Endodermal cell (in vitro differentiated cells): ENCODE measurements at places on chromosomes 11 and 22.
A peak's percentile ranks its signal among the peaks of the same experiment; 100 is the strongest.

DNA sequence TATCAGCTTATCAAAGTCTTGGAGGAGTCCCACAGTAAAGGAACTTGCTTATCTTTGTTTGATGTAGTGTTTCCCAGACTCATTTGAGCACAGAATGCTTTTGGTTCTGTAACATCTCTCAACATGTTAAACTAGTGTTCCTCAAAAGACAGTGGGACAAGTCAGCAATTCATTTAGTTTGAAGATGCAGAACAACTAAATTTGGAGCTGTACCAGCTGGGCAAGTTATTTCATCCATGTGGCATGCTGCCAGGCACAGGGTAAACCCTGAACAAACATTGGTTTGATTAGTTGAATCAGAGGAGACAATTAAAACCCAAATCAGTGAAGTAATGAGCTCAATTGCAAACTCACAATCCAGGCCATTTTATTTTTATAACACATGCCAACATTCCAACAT is 141.2 kb downstream of the CSNK2A3 start:
- peaks cover 4% of the 10 kb centered on the region for H3K4me1 ChIP-seq
- DNase-seq, result no peak
- no peaks in the 10 kb centered on the region for H3K36me3 ChIP-seq
- no peak overlapping the region for H3K27ac ChIP-seq
- no peak overlapping the region for H3K4me3 ChIP-seq

GRCh38 chr11:27310707-27311106 is 52.3 kb downstream of the CCDC34 start:
- H3K4me1 ChIP-seq, result peaks cover 6% of the 10 kb centered on the region
- H3K27me3 ChIP-seq, result no peaks in the 10 kb centered on the region
- no peak for DNase-seq

GRCh38 chr11:38476808-38477575 is 1879.0 kb upstream of the RAG2 start:
- H3K27ac ChIP-seq, result no peak overlapping the region
- no peak for DNase-seq

GRCh38 chr22:27798511-27799014 is 3.0 kb downstream of the MN1 start:
- H3K27me3 ChIP-seq, result peaks cover 69% of the 10 kb centered on the region
- H3K4me3 ChIP-seq, result no peak overlapping the region
- DNase-seq, result peak; percentile 83
- H3K36me3 ChIP-seq, result no peaks in the 10 kb centered on the region
- no peak overlapping the region for H3K27ac ChIP-seq

DNA sequence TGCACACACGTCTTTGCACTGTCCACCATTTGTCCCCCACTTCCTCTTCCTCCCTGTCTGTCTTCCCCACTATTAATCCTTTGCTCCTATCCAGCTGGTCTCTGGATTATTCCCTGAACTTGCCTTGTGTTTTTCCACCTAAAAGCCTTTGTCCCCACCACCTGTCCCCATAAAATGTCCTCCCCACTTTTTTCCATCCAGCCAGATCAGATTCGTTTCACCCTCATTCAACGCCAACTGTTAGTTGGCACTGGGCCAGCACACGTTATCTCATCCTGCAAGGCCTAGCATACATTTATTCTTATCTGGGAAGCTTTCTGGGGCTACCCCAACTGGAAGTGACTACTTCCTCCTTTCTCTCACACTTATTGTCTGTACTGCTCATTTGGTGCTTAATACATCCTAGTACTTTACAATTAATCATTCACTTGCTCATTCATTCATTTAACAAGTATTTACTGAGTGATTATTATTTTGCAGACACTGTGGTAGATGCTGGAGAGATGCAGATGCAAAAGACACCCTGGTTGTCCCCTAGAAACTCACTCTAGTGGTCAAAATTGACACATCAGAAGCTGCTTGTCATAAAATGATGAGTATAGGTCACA is 96.2 kb downstream of the RASSF10 start:
- no peaks in the 10 kb centered on the region for H3K27me3 ChIP-seq
- no peaks in the 10 kb centered on the region for H3K36me3 ChIP-seq
- peaks cover 26% of the 10 kb centered on the region for H3K4me1 ChIP-seq
- no peak overlapping the region for H3K4me3 ChIP-seq
- no peak for DNase-seq
- H3K27ac ChIP-seq, result no peak overlapping the region

GRCh38 chr22:36395915-36396314 is 8.1 kb upstream of the MYH9 start:
- H3K27ac ChIP-seq, result no peak overlapping the region
- no peak overlapping the region for H3K4me3 ChIP-seq
- DNase-seq, result no peak
- no peaks in the 10 kb centered on the region for H3K4me1 ChIP-seq

DNA sequence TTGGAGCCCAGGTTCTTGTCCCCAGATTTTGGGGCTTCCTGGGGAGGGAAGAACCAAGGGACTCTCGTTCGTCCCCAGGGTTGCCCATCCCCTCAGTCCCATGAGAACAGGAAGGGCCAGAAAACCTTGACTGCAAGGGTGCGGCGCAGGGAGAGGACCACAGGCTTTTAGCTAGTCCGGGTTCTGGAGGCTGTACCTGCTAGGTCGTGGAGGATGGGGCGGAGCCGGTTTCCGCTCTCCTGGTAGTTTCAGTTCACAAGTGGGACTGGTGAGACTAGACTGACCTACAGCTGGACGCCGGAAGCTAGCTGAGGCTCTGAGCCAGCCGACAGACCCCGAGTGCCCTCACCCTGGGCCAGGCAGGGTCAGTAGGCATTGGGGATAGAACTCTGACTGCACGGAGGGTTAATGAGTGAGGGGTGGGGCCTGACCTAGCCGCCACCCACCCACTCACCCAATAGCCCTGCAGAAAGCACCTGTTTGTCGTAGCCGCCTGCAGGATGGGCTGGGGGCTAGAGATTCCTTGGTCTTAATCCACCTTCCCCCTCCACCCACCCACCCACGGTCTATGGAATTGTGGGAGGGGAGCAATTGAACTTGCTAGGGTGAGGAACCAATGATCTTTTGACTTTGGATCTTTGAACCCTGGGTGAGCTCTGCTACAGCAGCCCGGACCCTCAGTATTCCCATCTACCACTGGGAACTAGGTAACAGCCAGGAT is 1.5 kb downstream of the MAFF start:
- H3K27ac ChIP-seq, result no peak overlapping the region
- peaks cover 6% of the 10 kb centered on the region for H3K27me3 ChIP-seq
- peak; percentile 84 for DNase-seq
- no peaks in the 10 kb centered on the region for H3K36me3 ChIP-seq
- H3K4me3 ChIP-seq, result peak overlapping the region; percentile 80

- no peaks in the 10 kb centered on the region for H3K36me3 ChIP-seq
- no peak overlapping the region for H3K27ac ChIP-seq
- peaks cover 5% of the 10 kb centered on the region for H3K4me1 ChIP-seq
- no peak for DNase-seq
- peaks cover 96% of the 10 kb centered on the region for H3K27me3 ChIP-seq
These were observed 6.9 kb downstream of the OSBPL5 start for GRCh38 chr11:3158131-3158591.

GRCh38 chr11:111308140-111308539 is 9.8 kb downstream of the POU2AF3 start:
- H3K4me1 ChIP-seq, result peaks cover 6% of the 10 kb centered on the region
- H3K4me3 ChIP-seq, result no peak overlapping the region
- H3K27ac ChIP-seq, result no peak overlapping the region
- H3K36me3 ChIP-seq, result no peaks in the 10 kb centered on the region
- H3K27me3 ChIP-seq, result peaks cover 52% of the 10 kb centered on the region
- DNase-seq, result no peak

GRCh38 chr11:67674442-67674871 is at the start of gene ALDH3B2:
ALDH3B2 (minus strand) TSS chr11:67674623; CDS start chr11:67666935, 7,688 bp downstream.
- H3K4me3 ChIP-seq, result no peak within 1 kb of the TSS
- no peak within 1 kb of the TSS for H3K27ac ChIP-seq

GRCh38 chr11:39011797-39012196 is 2413.8 kb upstream of the RAG2 start:
- H3K4me3 ChIP-seq, result no peak overlapping the region
- H3K27ac ChIP-seq, result no peak overlapping the region

DNA sequence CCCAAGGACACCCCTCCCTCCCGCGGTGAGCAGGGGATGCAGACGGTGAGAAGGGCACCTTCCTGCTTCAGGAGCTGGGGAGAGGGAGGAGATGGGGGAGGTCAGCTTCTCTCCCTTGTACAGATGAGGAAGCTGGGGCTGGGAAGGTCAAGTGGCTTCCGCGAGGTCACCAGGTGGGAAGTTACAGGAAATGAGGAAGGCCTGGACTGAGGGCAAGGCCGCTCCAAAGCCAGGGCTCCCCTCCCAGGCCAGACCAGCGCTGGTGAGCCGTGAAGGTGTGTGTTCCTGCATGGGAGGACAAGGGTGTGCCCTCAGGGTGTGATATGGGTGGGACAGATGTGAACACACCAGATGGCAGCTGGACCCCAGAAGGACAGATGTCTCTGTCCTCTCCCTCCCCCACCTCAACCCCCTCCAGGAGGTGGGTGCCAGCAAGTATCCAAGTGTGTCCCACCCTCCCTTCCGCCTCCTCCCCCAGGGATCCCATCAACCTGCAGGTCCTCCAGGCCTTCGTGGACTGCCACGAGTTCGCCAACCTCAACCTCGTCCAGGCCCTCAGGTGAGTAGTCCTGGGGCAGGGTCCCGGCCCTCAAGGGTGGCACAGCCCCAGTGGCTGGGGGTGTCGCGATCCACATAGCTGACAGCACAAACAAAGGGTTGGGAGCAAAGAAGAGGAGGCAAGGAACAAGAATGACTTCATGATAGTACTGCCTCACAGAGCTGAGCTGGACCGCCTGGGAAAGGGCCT is 16.6 kb downstream of the CYTH4 start:
- no peak overlapping the region for H3K4me3 ChIP-seq
- H3K36me3 ChIP-seq, result no peaks in the 10 kb centered on the region
- H3K27ac ChIP-seq, result no peak overlapping the region
- H3K27me3 ChIP-seq, result no peaks in the 10 kb centered on the region
- no peak for DNase-seq

- no peak for DNase-seq
- H3K36me3 ChIP-seq, result peaks cover 46% of the 10 kb centered on the region
- no peaks in the 10 kb centered on the region for H3K27me3 ChIP-seq
- no peaks in the 10 kb centered on the region for H3K4me1 ChIP-seq
- no peak overlapping the region for H3K4me3 ChIP-seq
These were observed 13.8 kb downstream of the CARS1 start for GRCh38 chr11:3043315-3043871.

- H3K27ac ChIP-seq, result no peak overlapping the region
- no peaks in the 10 kb centered on the region for H3K36me3 ChIP-seq
- peak; percentile 7 for DNase-seq
- H3K27me3 ChIP-seq, result no peaks in the 10 kb centered on the region
These were observed 192.8 kb upstream of the B3GAT1 start for GRCh38 chr11:134604886-134605285.

GRCh38 chr22:43473031-43473430 is 61.2 kb downstream of the MPPED1 start:
- H3K27ac ChIP-seq, result no peak overlapping the region
- H3K4me3 ChIP-seq, result no peak overlapping the region
- no peaks in the 10 kb centered on the region for H3K36me3 ChIP-seq
- peaks cover 11% of the 10 kb centered on the region for H3K27me3 ChIP-seq

DNA sequence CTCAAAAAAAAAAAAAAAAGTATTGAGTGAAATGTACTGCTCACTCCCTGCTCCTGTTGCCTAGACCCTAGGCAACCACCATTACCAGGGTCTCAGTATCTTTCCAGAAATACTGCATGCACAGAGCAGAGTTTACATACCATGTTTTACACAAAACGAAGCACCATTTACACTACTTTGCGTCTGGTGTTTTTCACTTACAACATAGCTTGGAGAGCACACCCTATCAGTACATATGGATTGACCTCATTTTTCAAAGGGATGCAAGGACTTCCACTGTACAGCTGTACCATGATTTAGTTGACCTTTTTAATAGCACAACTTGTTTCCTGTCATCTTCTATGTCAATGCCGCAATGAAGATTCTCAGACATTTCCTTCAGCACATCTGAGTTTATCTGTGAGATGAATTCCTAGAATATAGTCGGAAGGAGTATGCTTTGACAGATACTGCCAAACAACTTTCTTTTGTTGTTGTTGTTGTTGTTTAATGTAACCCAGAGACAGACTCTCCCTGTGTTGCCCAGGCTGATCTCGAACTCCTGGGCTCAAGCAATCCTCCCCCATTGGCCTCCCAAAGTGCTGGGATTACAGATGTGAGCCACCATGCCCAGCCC is 6.1 kb downstream of the MYH9 start:
- no peak overlapping the region for H3K27ac ChIP-seq
- peaks cover 8% of the 10 kb centered on the region for H3K4me1 ChIP-seq
- no peaks in the 10 kb centered on the region for H3K27me3 ChIP-seq

- H3K27me3 ChIP-seq, result no peaks in the 10 kb centered on the region
- H3K27ac ChIP-seq, result no peak overlapping the region
These were observed 113.4 kb upstream of the CRYBB3 start for GRCh38 chr22:25085930-25086901.

- H3K4me1 ChIP-seq, result no peaks in the 10 kb centered on the region
- H3K27me3 ChIP-seq, result no peaks in the 10 kb centered on the region
- no peak for DNase-seq
- H3K27ac ChIP-seq, result no peak overlapping the region
These were observed 620.7 kb upstream of the ARHGAP42 start for GRCh38 chr11:100066399-100066798.

GRCh38 chr11:106177311-106177710 is 99.8 kb downstream of the AASDHPPT start:
- H3K4me3 ChIP-seq, result peak overlapping the region; percentile 20
- DNase-seq, result peak; percentile 50
- no peak overlapping the region for H3K27ac ChIP-seq
- no peaks in the 10 kb centered on the region for H3K36me3 ChIP-seq
- H3K27me3 ChIP-seq, result no peaks in the 10 kb centered on the region

DNA sequence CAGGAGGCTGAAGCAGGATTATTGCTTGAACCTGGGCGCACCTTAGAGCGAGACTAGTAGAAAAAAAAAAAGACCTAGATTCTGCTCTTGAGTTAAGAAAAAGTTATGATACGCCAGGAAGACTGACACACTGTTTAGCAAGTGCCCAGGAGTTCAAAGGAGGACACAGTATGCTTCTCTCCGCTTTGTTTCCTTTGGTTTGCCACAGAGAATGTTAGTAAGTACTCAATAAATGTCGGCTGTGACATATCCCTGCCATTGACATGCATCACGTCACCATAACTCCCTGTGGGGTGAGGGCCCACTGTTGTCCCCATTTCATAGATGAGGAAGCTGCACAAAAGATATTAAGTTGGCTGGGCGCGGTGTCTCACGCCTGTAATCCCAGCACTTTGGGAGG is 7.1 kb downstream of the SPTBN2 start:
- no peak for DNase-seq
- no peak overlapping the region for H3K4me3 ChIP-seq
- peaks cover 11% of the 10 kb centered on the region for H3K4me1 ChIP-seq
- H3K36me3 ChIP-seq, result peaks cover 16% of the 10 kb centered on the region
- no peak overlapping the region for H3K27ac ChIP-seq

DNA sequence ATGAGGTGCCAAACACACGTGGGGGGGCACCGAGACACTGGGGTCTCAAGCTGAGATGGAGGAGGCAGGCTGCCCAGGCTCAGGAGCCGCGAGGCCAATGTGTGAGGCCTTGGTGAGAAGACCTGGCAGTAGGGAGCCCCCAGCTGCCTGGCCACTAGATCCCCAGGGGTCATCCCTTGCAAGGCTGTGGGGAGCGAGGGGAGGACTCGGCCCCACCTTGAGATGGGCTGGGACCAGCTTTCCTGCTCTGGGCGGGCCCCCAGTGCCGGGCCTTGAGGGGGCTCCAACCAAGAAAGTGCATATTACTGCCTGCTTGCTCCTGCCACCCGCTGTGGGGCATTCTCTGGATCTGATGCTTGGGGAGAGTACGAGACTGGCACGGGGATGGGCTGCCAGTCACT is 107.0 kb downstream of the CTTN start:
- no peak for DNase-seq
- H3K36me3 ChIP-seq, result no peaks in the 10 kb centered on the region
- H3K27me3 ChIP-seq, result no peaks in the 10 kb centered on the region
- H3K27ac ChIP-seq, result no peak overlapping the region
- no peak overlapping the region for H3K4me3 ChIP-seq
